Uterus (tissue), 4 donors: ENCODE measurements at places on chromosomes 7 and 10. TPM values are rescaled to one million over a fixed set of nuclear protein-coding genes. Genes with fewer than 3 reads are reported as not detected.

Gene FAM237B
- total RNA-seq = not detected

GRCh38 chr10:43585981-43586729, 11.7 kb upstream of the ZNF239 start:
- no peak for DNase-seq

Gene RSPH10B2
- total RNA-seq = 1.0 TPM

GRCh38 chr10:124433461-124433860, 14.7 kb upstream of the OAT start:
- no peak for DNase-seq

DNA sequence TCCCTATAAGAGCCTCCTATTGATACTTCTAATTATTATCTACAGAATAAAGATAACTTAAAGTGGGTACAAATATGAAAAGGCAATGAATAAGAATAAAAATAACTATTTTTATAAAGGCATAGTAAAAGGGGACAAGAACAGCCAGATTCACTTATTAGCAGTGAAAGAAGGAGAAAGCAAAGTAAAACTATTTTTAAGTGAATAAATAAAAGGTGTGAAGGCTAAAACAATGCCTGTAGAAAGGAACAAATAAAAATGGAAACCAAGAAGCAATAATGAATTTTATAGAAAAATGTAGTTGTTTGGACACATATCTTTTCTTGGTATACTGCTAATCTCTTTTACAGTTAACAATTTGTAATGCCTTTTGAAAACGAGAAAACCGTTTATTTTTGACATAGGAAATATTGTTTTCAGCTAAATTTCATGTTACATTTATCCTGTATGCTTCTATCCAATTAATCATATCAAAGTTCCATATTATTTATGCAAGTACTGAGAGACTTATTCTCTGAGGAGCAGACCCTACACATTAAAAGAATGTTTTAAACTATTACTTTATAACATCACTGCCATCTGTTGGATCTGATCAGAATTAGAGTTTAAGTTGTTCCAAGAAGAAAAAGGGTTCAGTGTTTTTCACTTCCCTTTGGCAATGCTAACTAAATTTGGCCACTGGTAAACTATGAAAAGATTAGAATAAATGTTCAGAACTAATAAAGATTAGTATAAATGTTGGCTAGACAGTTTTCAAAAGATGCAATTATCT, 59.1 kb downstream of the ARMC3 start:
- no peak for DNase-seq
